ENCODE measurements at places on chromosomes 2 and 18.

DNA sequence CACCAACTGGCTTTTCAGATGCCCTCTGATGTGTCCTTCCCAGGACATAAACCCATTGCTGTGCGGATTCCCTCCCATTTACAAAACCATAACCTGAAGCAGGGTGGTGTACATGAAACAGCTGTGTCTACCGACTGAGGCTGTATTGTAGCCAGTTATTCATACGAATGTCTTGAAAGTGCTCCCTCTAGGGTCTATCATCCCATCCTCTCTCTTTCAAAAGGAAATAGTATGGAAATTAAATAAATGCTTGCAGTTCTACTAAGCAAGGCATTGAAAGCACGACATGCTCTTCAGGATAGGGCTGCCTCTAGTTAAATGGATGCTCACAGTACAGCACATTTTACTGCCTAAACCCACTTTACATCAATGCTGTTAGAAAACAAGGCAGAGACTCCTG is 112.2 kb upstream of the PXDN start:
- no peak for DNase-seq

- no peak for DNase-seq
Measured at GRCh38 chr18:62379051-62379450, 53.9 kb downstream of the TNFRSF11A start.

GRCh38 chr18:57075716-57076400 is 71.0 kb upstream of the BOD1L2 start:
- DNase-seq, result no peak

- DNase-seq, result no peak
Measured at GRCh38 chr2:205787761-205788160, 105.5 kb downstream of the NRP2 start.

DNA sequence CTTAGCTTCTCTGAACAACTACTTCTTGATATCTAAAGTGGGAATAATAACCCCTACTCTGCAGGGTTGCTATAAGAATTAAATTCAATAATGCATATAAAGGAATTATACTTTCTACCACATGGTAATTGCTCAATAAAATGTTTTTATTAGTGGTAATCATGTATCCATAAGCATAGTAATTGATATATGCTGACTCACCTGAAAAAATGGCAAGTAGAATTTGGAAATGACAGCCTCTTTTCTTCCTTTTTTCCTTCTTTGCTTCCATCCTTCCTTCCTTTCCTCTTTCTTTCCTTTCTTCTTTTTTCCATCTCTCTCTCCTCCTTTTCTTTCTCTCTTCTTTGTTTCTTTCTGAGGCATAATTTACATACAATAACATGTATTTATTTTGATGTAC is 65.3 kb downstream of the DPP10 start:
- no peak for DNase-seq

DNA sequence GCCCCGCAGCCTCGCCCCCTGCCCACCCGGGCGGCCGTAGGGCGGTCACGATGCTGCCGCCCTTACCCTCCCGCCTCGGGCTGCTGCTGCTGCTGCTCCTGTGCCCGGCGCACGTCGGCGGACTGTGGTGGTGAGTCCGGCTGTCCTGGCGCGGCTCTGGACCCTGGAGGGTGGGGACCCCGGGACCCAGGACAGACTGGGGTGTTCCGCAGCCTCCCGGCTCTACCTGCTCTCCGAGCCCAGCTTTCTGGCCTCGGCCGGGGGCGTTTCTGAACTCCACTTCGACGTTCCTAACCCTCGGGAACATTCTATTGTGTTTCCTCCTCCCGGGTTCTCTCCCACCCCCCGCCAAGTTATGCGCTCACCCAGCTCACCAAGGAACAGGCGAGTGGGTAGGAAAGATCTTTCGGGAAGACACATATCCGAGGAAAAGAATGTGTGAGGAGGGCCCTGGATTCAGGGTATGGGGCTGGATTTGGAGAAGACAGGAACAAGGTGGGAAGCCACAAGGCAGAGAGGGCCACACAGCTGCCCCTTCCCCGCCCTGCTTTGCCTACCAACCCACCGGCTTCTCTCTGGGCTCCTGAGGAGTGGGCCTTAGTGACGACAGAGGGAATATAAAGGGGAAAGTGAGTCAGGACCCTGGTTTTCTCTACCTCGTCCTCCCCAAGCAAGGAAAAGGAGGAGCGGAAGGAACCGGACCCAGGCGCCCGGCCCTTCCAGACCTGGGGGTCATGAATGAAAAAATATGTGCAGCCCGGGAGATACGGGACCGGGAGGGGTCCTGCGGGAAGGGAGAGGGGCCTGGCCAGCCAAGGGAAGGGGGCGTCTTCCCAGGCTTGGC is 605 bp downstream of the WNT6 start:
- no peak for DNase-seq

DNA sequence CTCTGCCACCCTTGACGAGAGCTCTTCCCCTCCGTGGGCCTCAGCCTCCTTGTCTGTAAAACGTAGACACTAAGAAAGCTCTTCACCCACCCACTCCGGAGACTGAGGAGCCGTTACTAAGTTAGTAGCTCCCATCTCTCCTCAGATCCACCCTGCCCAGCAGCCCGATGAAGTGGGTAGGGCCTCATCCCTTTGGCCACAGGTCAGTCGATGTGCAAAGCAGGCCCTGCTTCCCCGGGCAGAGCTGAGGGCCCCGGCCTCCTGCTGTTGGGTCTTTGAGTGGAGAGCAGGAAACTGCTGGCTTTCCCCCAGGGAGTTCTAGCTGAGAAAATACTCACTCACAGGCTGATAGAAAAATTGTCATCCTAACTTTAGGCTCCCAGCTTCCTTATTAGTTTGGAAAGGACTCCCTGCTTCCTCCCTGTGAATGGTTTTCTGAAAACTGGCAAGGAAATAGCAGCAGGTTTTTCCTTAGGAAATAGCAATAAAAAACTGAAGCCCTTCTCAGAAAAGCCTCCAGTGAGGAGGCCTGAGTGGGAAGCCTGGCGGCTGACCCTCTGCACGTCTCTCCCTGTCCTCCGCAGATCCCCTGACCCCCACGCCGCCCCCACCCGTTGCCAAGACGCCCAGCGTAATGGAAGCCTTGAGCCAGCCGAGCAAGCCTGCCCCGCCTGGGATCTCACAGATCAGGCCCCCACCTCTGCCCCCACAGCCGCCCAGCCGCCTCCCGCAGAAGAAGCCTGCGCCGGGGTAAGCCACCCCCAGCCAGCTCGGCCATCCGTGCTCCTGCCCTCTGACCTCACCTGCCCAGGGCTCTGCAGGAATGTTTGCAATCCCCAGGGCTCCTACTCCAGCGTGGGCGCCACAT is 30.2 kb downstream of the ITGB1BP1 start:
- DNase-seq, result no peak

All from stimulated activated CD4-positive, alpha-beta T cell treated with anti-CD3 and anti-CD28 coated beads, Interleukin-1b, Interleukin-23, amount 100 ng/mL, for 1 hour (primary cell).